ENCODE measurements at places on chromosomes 2 and 18. TPM values are rescaled to one million over a fixed set of nuclear protein-coding genes. Genes with fewer than 3 reads are reported as not detected.

The MAL gene
- polyA plus RNA-seq: 0.90 TPM

The AFF3 gene
- 11.2 TPM for polyA plus RNA-seq

The NDC80 gene
- 0.57 TPM for polyA plus RNA-seq

The RESP18 gene
- not detected for polyA plus RNA-seq

The OSBPL6 gene
- polyA plus RNA-seq: 0.67 TPM

The ANKRD30B gene
- 0.04 TPM for polyA plus RNA-seq

The GLB1L gene
- 12.8 TPM for polyA plus RNA-seq
